ENCODE measurements at places on chromosomes 3 and 15. TPM values are rescaled to one million over a fixed set of nuclear protein-coding genes. Genes with fewer than 3 reads are reported as not detected.

The SLC7A14 gene
- 4.9 TPM for total RNA-seq

The CASR gene
- total RNA-seq: not detected

The CPLX3 gene
- not detected for total RNA-seq

The SPSB4 gene
- not detected for total RNA-seq

The SNRPN gene
- 311 TPM for total RNA-seq

The PLA2G4E gene
- not detected for total RNA-seq

The NEK4 gene
- total RNA-seq: 27.4 TPM
